IMR-90 (cell line): ENCODE measurements at places on chromosomes 13 and 19. TPM values are rescaled to one million over a fixed set of nuclear protein-coding genes. Genes with fewer than 3 reads are reported as not detected.

GRCh38 chr13:48720621-48721020 lies 66.9 kb downstream of the CYSLTR2 start:
- DNase-seq, result no peak

DNA sequence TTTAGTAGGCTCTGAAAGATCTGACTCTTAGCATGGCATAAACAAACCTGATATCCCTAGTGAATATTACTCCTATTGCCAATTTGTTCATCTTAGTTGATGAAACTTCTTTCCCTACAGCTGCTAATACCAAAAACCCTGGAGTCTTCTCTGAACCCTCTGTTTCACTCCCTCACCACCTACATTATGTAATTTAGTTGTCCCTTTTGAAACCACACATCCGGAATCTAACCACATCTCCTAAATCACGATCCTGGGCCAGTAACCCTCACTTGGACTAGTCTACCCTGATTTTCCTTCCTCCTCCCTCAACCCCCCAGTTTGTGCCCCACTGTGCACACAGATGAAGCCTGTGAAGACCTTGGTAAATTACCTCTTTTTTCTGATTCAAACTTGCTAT lies 1.2 kb downstream of the ZNF256 start:
- no peak for DNase-seq

DNA sequence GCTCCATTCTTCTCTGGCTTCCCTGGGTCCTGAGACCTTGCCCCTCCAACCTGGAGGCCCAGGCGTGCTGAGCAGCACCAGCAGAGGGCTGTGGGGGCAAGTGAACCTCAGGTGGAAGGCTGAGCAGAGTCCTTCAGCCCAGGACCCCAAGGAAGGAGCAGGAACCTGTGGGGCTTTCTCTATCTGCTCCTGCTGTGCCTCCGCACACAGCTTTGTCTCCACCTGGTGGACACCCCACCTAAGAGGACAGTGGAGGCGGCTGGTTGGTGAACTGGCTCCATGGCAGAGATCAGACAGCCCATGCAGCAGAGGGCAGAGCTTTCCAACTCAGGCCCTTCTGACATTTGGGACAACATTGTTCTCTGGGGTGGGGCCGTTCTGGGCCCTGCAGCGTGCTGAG lies 19.7 kb downstream of the ZFR2 start:
- DNase-seq, result no peak

DNA sequence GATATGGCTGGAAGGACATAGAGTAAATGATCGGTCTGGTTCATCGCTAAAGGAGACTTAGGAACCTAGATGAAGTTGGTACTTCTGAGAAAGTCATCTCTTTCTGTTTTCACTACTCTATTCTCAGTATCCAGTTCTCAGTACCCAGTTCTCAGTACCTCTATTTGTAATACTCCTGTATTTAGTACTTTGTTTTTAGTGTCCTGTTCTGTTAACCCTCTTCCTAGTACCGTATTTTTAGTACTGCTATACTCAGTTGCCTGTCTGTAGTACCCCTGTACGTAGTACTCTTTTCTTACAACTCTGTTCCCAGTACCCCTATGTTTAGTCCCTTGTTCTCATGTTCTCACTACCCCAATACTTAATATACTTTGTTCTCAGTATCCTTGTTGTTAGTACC lies 1.2 kb downstream of the RFXAP start:
- DNase-seq, result no peak

- DNase-seq, result no peak
Measured at GRCh38 chr19:18254546-18255503, 19.4 kb downstream of the IQCN start.

GRCh38 chr13:106471957-106472543 lies 63.4 kb downstream of the EFNB2 start:
- peak; percentile 91 for DNase-seq

GRCh38 chr13:26680572-26680971 lies 80.0 kb downstream of the GPR12 start:
- no peak for DNase-seq

GRCh38 chr19:30225676-30226463 lies 146.3 kb upstream of the ZNF536 start:
- no peak for DNase-seq

- DNase-seq, result no peak
Measured at GRCh38 chr19:7596211-7596937, 711 bp downstream of the CAMSAP3 start.

DNA sequence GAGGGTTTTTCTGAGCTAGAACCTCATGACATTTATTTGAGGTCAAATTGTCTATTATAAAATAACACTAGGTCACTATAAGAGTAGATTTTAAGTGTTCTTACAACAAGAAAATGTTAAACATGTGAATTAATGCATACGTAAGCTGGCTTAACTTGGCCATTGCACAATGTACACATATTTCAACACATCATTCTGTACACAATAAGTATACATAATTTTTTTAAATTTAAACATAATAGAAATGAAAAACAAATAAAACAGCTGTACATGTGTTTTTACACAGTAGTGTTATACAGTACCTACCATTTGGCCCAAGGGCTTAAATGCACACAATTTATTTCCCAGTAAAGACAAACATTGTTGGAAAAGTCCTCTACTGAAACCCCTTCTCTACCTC lies 269.9 kb downstream of the DACH1 start:
- DNase-seq, result no peak

- DNase-seq, result no peak
Measured at GRCh38 chr13:112634102-112634501, 46.1 kb upstream of the TUBGCP3 start.

DNA sequence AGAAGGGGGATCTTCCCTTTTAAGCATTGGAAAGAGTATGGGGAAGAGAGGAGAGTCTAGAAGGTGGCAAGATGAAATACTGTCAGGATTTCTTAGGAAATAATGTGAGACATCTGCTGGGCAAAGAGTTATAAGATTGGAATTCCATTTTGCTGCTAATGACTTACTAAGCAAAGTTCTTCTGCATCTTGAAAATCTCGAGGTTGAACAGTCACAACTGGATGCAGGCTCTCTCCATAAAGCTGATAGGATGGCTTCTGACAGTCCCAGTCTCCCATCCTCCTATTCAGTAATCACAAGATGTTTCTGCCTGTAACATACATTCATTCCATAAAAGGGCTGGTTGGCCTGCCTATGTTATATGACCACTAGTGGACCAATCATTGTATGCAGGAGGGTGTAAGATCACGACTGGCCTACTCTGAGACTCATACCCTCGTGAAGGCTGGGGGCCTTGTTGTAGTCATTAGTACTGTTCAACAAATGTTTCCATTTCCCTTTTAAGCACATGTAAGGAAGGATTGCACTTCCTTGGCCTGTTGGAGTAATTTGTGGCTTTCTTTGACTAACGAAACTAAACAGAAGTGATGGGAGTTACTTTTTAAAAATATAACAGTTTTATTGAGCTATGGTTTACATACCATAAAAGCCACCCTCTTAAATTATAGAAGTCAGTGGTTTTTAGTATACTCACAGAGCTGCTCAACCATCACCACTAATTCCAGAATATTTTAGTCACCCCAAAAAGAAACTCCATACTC lies 45.0 kb upstream of the TDRD3 start:
- no peak for DNase-seq

- DNase-seq, result no peak
Measured at GRCh38 chr19:35337097-35337983, 8.4 kb downstream of the CD22 start.

DNA sequence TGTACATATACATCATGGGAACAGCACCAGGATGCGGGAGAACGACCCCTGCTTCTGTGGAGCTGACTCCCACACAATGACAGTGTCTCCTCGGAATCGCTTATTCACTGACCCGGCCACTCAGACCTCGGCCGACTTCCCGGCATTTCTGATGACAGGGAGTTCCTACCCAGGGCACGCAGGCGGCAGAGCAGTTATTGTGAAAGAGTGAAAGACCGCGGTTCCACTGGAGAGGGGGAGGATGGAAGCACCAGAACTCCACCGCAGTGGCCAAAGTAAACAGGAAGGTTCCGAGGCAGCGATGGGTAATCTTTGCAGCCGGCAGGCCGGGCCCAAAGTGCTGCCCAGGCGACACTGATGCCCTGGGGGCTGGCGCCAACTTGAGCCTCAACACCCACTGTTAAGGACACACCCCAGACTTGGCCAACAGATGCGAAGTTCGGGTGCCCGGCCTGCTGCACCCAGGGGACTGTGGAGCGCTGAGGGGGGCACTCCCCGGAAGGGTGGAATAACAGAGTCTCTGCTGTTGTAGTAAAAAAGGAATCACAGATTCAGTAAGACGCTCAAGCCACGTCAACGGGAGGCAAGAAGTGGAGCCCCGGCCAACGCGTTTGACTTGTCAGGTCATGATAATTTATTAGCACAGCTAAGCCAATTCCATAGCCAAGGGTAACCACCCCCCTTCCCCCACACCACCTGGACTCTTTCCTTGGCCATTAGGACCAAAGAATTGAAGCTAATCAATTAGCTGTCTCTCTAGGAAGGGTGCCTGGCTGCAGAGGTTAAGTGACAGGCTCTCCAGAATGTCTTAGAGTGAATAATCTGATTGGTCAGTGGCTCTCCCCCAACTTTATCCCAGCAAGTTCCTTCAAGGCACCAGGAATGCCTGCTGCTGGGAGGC lies 5.8 kb downstream of the MLLT1 start:
- DNase-seq, result peak; percentile 88

DNA sequence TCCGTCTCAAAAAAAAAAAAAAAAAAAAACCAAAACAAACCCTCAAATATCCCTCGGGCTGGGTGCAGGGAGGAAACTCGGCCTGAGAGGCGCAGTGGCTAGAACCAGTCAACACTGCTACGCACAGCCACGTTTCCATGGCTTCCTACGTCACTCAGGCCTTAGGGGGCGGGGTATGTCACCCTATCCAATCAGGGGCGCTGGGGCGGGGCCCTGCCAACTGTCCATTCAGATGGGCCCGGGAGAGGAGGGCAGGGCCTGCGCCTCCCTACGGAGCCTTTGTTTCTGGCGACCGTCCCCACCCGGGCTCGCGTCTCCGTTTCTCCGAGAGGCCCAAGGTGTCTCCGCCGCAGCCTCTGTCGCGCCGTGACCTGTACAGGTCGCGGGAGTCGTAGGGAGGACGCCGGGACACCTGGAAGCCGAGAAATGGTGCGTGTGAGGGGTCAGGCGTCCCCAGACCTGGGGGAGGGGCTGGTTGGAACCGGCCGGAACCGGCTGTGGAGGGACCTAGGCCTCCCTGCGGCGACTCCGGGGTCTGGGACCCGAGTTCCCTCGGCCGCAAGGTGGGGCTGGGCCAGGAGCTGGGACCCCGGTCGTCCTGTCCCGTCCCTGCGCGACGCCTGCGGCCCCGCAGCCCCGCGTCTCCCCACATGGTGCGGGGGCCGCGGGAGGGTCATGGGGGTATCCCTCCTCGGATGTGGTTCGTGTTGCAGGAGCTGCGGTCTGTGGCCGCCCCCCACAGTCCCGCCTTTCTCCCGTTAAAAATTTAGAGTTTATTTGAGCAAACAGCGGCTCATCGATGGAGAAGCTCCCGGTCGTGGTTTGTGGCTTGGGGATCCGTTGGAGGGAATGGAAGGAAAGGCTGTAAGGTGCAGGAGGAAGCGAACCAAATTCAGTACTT lies at the start of gene ZNF627:
Gene ZNF627 (plus strand): TSS at position 282 of the 901 bp plus-strand sequence. CDS start 145 bp downstream, at position 427.
- DNase-seq, result peak; percentile 98

The AMER2 gene
- total RNA-seq, result not detected in 2 replicates

The CNMD gene
- total RNA-seq, result not detected in 2 replicates

The FSD1 gene
- total RNA-seq, result 17.4 and 19.2 TPM in 2 replicates

The COMMD6 gene
- 26.7 and 144 TPM in 2 replicates for total RNA-seq

The LGALS7 gene
- not detected in 2 replicates for total RNA-seq

The PGLYRP1 gene
- not detected in 2 replicates for total RNA-seq

The TINCR gene
- not detected in 2 replicates for total RNA-seq

The IL17D gene
- 0.56 and 0.72 TPM in 2 replicates for total RNA-seq

The ZNF358 gene
- total RNA-seq, result 5.4 and 9.2 TPM in 2 replicates

The ANGPTL4 gene
- 1.4 and 1.9 TPM in 2 replicates for total RNA-seq

The SPATA13 gene
- total RNA-seq, result 11.4 and 12.5 TPM in 2 replicates

The MAB21L1 gene
- 0.72 and 0.83 TPM in 2 replicates for total RNA-seq
